ENCODE measurements at places on chromosomes 3 and 15. TPM values are rescaled to one million over a fixed set of nuclear protein-coding genes. Genes with fewer than 3 reads are reported as not detected.

- no peaks in the 10 kb centered on the region for H3K36me3 ChIP-seq
- H3K27me3 ChIP-seq = no peaks in the 10 kb centered on the region
- no peaks in the 10 kb centered on the region for H3K4me1 ChIP-seq
- no peak for DNase-seq
- H3K4me3 ChIP-seq = no peak overlapping the region
Measured at GRCh38 chr3:161508852-161509477, 12.4 kb downstream of the OTOL1 start.

GRCh38 chr3:132286035-132286434, 31.2 kb upstream of the ACP3 start:
- H3K36me3 ChIP-seq = no peaks in the 10 kb centered on the region
- H3K27me3 ChIP-seq = no peaks in the 10 kb centered on the region
- H3K27ac ChIP-seq = no peak overlapping the region
- DNase-seq = no peak
- H3K4me1 ChIP-seq = no peaks in the 10 kb centered on the region
- no peak overlapping the region for H3K4me3 ChIP-seq

Gene ANKRD34C
- not detected for total RNA-seq

- H3K36me3 ChIP-seq = no peaks in the 10 kb centered on the region
- no peak overlapping the region for H3K4me3 ChIP-seq
- no peak for DNase-seq
- H3K27me3 ChIP-seq = no peaks in the 10 kb centered on the region
- peaks cover 3% of the 10 kb centered on the region for H3K4me1 ChIP-seq
- H3K27ac ChIP-seq = no peak overlapping the region
Measured at GRCh38 chr15:77541421-77542181, 91.1 kb downstream of the LINGO1 start.

Gene CD200
- 22.5 TPM for total RNA-seq

Data from thoracic aorta (tissue), 2 donors.